Stomach (tissue), 19 donors: ENCODE measurements at places on chromosomes 13 and 19.

- H3K36me3 ChIP-seq = no peaks in the 10 kb centered on the region
- DNase-seq = peak; percentile 47
- H3K27me3 ChIP-seq = no peaks in the 10 kb centered on the region
- peak overlapping the region; percentile 75 for H3K4me3 ChIP-seq
Observed at GRCh38 chr19:52140032-52140710, 433 bp upstream of the ZNF616 start.

GRCh38 chr13:20729633-20730585, 26.4 kb downstream of the IL17D start:
- H3K4me1 ChIP-seq = no peaks in the 10 kb centered on the region
- H3K27ac ChIP-seq = no peak overlapping the region
- no peaks in the 10 kb centered on the region for H3K27me3 ChIP-seq
- no peak overlapping the region for H3K4me3 ChIP-seq
- H3K36me3 ChIP-seq = peaks cover 20% of the 10 kb centered on the region

DNA sequence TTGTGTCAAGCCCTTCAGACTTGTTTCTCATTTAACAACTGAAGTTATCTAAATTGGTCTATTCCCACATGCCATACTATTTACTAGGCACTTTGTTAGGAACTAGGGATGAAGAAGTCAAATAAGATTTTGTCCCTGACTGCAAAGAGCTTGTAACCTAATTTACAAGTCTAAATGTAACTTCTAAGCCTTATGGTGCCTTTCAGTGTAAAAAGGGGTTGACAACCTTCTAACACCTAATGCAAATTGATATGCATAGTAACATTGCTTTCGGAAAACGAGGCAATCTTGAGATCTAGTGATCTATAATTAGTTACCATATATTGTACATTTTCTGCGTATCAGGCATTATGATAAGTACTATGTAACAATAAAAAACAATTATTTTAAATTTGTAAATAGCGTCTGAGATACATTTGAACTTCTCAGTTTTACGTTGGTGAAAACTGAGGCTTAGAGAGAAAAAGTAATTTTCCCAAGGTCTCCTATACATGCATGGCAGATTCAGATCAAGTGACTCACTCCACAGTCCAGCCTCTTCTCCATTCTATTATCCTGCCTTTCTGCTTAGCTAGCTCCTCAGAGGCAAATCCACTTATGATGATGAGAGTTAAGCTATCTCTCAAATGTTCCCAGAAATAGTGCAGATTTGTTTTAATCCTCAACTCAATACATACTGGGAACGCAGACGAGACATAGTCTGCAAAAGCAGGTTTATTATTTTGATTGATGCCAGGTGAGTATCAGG, 764.9 kb upstream of the SLITRK5 start:
- H3K4me1 ChIP-seq = no peaks in the 10 kb centered on the region
- no peak overlapping the region for H3K27ac ChIP-seq
- H3K36me3 ChIP-seq = no peaks in the 10 kb centered on the region
- DNase-seq = no peak
- no peaks in the 10 kb centered on the region for H3K27me3 ChIP-seq

DNA sequence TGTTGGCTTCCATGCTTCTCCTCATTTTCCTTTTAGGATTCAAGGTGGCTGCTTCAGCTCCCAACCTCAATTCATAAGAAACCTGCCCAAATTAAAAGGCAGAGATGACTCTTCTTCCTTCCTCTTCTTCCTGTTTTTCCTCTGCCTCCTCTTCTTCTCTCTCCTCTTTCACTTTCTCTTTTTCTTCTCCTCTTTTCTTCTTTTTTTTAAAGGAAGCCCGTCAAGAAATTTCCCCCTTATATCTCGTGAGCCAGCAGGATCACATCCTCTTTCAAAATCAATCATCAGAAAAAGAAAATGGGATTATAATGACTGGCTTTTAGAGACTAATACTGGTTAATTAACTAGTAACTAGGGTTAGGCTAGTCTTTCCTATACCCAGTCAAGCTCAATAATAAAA, 220.3 kb downstream of the NBEA start:
- no peak overlapping the region for H3K27ac ChIP-seq
- no peaks in the 10 kb centered on the region for H3K36me3 ChIP-seq
- H3K27me3 ChIP-seq = no peaks in the 10 kb centered on the region
- no peak for DNase-seq

DNA sequence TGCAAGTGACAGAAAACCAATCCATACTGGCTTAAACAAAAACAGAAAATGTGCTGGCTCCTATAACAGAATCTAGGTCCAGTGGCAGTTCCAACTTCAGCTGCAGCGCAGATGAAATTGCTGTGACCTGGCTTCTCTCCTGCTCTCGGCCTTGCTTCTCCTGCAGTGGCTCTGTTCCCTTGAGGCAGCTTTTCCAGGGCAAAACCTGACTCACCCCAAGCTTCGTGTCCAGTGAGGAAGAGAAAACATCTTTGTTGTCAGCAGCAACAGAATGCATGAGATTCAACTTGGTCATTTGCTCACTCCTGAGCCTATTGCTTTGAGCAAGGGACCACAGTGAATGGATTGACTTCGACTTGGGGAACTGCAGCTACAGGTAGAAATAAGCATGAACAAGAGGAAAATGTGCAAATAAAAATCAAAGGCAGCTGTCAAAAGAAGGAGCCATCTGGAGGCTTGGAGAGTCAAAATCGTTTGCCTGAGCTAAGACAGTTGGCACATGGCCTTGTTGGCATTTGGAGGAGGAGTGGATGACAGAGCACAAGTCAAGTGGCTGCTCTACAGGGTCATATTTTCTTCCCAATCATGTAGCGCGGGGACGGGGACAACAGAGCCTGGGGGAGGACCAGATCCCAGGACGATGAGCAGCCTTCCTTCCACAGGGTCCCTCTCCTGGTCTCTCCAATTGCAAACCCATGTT, 523.4 kb downstream of the FGF9 start:
- no peak overlapping the region for H3K4me3 ChIP-seq
- H3K36me3 ChIP-seq = no peaks in the 10 kb centered on the region
- H3K4me1 ChIP-seq = peaks cover 17% of the 10 kb centered on the region
- DNase-seq = no peak

- no peak overlapping the region for H3K4me3 ChIP-seq
- no peak for DNase-seq
- H3K4me1 ChIP-seq = no peaks in the 10 kb centered on the region
Observed at GRCh38 chr19:45305421-45305820, 17.3 kb downstream of the CKM start.

GRCh38 chr13:53822136-53822535, 793.5 kb downstream of the OLFM4 start:
- no peaks in the 10 kb centered on the region for H3K36me3 ChIP-seq
- no peaks in the 10 kb centered on the region for H3K4me1 ChIP-seq
- H3K4me3 ChIP-seq = no peak overlapping the region
- no peak for DNase-seq
- H3K27me3 ChIP-seq = no peaks in the 10 kb centered on the region

GRCh38 chr13:70469077-70469476, 360.8 kb upstream of the KLHL1 start:
- no peak for DNase-seq
- H3K36me3 ChIP-seq = no peaks in the 10 kb centered on the region
- no peaks in the 10 kb centered on the region for H3K4me1 ChIP-seq
- H3K27me3 ChIP-seq = no peaks in the 10 kb centered on the region
- no peak overlapping the region for H3K27ac ChIP-seq

GRCh38 chr13:80787604-80788003, 446.7 kb upstream of the SPRY2 start:
- no peaks in the 10 kb centered on the region for H3K4me1 ChIP-seq
- DNase-seq = no peak
- H3K27me3 ChIP-seq = no peaks in the 10 kb centered on the region
- H3K27ac ChIP-seq = no peak overlapping the region

DNA sequence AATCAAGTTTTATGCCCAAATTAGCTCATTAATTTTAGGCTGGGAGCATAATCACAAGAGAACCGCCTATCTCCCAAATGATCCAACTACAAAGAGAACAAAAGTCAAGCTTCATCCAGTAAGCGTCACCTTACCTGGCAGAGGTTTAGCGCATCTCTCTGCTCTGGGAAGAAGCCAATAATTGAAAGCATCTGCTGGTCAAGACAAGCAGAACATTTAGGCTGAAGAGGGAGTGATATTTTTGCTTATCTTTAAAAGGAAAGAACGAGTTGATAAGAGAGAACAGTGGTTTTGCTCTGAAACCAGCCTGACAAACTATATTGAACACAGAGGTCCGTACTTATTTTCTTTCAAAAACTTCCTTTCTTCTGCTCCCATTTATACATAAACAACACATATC, 242.1 kb downstream of the ENOX1 start:
- no peaks in the 10 kb centered on the region for H3K36me3 ChIP-seq
- no peaks in the 10 kb centered on the region for H3K27me3 ChIP-seq
- H3K4me1 ChIP-seq = peaks cover 31% of the 10 kb centered on the region
- no peak overlapping the region for H3K27ac ChIP-seq
- DNase-seq = no peak
- no peak overlapping the region for H3K4me3 ChIP-seq

GRCh38 chr13:36986462-36987240, 12.5 kb downstream of the ALG5 start:
- no peak overlapping the region for H3K27ac ChIP-seq
- H3K4me3 ChIP-seq = no peak overlapping the region
- peaks cover 100% of the 10 kb centered on the region for H3K36me3 ChIP-seq
- DNase-seq = no peak
- no peaks in the 10 kb centered on the region for H3K4me1 ChIP-seq
- no peaks in the 10 kb centered on the region for H3K27me3 ChIP-seq

GRCh38 chr13:67299751-67300150, 69.6 kb upstream of the PCDH9 start:
- no peaks in the 10 kb centered on the region for H3K4me1 ChIP-seq
- no peaks in the 10 kb centered on the region for H3K36me3 ChIP-seq
- H3K27ac ChIP-seq = no peak overlapping the region
- H3K4me3 ChIP-seq = no peak overlapping the region

- no peaks in the 10 kb centered on the region for H3K27me3 ChIP-seq
- H3K4me3 ChIP-seq = peak overlapping the region; percentile 77
- DNase-seq = no peak
- peak overlapping the region; percentile 96 for H3K27ac ChIP-seq
- H3K36me3 ChIP-seq = peaks cover 2% of the 10 kb centered on the region
Observed at GRCh38 chr19:14385492-14385891, 4.2 kb downstream of the ADGRE5 start.

DNA sequence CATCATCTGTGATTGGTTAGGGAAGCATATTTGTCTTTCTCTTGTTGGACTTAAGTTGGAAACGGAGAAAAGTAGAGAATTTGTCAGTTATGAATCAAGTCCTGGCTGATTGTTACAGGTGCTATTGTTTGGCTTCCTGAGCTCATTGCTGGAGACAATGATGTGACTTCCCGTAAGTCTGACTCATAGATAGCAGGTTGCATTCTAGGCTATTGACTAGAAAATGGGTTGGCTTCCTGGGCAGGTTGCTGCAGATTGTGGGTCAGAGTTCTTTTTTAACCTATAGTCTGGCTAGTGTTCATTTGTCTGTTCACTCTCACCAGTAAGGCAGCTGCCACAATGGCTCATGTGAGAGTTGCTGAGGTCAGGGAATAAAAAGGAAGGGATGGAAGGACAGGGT, 101.5 kb downstream of the CCNA1 start:
- no peaks in the 10 kb centered on the region for H3K4me1 ChIP-seq
- H3K4me3 ChIP-seq = no peak overlapping the region
- no peak overlapping the region for H3K27ac ChIP-seq
- DNase-seq = no peak
- H3K36me3 ChIP-seq = no peaks in the 10 kb centered on the region
- no peaks in the 10 kb centered on the region for H3K27me3 ChIP-seq

DNA sequence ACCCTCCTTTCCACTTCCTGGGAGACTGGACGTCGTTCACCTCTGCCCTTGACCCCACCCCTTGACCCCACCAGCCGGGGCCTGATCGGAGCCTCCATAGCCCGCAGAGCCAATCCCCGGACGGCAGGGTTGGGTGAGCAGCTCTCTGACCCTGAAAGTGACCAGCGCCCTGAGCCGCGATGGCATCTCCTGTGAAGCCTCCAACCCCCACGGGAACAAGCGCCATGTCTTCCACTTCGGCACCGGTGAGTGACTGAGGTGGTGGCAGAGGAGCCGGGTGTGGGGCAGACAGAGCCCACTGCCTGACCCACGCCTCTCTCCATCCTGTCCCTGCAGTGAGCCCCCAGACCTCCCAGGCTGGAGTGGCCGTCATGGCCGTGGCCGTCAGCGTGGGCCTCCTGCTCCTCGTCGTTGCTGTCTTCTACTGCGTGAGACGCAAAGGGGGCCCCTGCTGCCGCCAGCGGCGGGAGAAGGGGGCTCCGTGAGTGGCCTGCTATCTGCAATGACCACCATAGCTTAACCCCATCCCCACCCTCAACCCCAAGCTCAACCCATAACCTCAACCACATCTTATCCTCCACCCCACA, 10.4 kb downstream of the BCAM start:
- H3K27ac ChIP-seq = no peak overlapping the region
- H3K36me3 ChIP-seq = no peaks in the 10 kb centered on the region
- DNase-seq = no peak
- H3K4me1 ChIP-seq = peaks cover 10% of the 10 kb centered on the region
- H3K27me3 ChIP-seq = no peaks in the 10 kb centered on the region
- H3K4me3 ChIP-seq = no peak overlapping the region

- no peak overlapping the region for H3K27ac ChIP-seq
- H3K36me3 ChIP-seq = no peaks in the 10 kb centered on the region
- no peak for DNase-seq
- H3K4me1 ChIP-seq = no peaks in the 10 kb centered on the region
Observed at GRCh38 chr13:74774264-74774663, 640.1 kb upstream of the KLF12 start.

DNA sequence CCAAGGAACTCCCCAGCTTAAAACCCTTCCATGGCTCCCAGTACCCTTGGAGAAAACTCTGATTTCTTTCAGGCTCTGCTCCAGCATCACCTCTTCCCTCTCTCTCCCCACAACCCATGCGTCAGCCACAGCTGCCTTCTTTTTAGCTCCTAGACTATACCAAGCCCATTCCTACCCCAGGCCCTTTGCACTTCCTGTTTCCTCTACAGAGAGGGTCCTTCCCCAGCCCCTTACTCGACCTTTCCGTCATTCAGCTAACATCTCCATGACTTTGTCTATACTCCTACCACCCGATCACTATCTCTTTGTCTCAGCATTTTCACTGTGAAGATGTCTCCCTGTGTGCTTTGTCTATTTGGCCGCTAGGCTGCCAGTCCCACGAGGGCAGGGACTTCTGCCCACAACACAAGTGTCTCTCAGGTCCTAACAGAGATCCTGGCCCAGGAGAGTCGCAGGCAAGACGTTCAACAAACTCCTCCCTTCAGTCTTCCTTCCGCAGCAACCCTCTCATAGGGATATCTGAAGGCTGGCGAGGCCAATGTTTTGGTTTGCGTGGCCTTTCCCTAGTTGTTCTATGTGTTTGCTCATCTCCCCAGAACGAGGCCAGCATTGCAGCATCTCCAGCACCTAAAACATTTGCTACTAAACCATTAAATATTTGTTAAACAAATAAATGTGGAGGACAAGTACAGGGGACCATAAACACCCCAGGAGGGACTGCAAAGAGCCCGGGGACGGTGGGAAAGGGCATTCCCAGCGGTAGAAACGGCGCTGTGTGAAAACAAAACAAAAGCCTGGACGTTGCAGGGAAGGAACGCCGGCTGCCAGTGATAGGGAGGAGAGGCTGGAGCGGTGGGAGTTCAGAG, 816 bp downstream of the CCNP start:
- H3K27ac ChIP-seq = no peak overlapping the region
- DNase-seq = no peak
- peaks cover 13% of the 10 kb centered on the region for H3K4me1 ChIP-seq
- peak overlapping the region; percentile 25 for H3K4me3 ChIP-seq
- no peaks in the 10 kb centered on the region for H3K36me3 ChIP-seq
